Neural crest cell (in vitro differentiated cells): ENCODE measurements at places on chromosomes 4 and X. TPM values are rescaled to one million over a fixed set of nuclear protein-coding genes. Genes with fewer than 3 reads are reported as not detected.

DNA sequence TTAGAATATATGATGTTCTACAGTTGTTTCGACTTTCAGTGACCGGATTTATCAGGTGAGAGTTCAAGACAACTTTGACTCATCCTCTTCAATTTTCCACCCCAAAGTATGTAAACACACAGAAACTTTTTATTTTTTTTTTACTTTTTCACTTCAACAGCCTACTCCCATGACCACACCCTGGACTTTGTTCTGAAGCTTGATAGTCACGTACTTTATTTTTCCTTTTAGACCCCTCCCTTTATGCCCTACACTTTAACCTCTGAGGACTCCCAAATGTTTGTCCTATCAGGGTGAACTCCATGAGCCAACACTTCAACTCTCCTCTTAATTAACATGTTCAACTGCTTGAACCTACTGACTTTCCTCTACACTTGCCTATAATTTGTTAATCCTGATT is 2.5 kb upstream of the DDX60 start:
- DNase-seq, result no peak

- DNase-seq, result no peak
Measured at GRCh38 chr4:103008875-103009729, 10.4 kb downstream of the SLC9B1 start.

GRCh38 chrX:9745417-9746115 is 20.1 kb downstream of the GPR143 start:
- no peak for DNase-seq

- no peak for DNase-seq
Measured at GRCh38 chrX:66110112-66110511, 53.9 kb upstream of the HEPH start.

- no peak for DNase-seq
Measured at GRCh38 chr4:10694828-10695209, 10.3 kb upstream of the CLNK start.

DNA sequence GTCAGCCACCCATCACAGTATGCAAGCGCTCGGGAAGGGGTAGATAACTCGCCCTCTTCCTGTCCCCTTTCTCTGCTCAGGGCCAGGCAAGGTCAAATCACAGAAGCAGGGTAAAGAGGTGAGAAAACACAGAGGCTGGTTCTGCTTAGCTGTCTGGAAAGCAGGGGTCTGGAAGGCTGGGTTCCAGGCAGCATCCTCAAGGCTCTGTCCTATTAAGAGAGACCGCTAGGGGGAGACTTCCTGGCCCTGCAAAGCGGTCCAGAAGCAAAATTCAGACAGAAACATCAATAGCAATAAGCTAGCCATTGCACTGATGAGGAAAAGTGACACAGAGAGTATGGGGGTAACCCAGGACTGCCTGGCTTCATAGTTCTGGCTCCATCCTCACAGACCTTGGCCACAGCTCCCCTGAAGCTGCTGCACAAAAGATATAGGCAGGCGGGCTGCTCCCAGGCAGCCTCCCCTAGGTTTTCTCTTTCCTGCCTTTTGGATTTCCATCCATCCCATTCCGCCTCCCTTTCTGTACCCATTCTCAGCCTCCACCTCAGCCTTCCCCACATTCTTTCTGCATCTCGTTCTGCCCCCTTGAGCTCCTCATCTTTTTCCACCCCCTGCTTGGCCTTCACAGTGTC is 308.5 kb downstream of the EVC2 start:
- DNase-seq, result peak; percentile 41

- no peak for DNase-seq
Measured at GRCh38 chr4:26789208-26789607, 71.4 kb upstream of the STIM2 start.

DNA sequence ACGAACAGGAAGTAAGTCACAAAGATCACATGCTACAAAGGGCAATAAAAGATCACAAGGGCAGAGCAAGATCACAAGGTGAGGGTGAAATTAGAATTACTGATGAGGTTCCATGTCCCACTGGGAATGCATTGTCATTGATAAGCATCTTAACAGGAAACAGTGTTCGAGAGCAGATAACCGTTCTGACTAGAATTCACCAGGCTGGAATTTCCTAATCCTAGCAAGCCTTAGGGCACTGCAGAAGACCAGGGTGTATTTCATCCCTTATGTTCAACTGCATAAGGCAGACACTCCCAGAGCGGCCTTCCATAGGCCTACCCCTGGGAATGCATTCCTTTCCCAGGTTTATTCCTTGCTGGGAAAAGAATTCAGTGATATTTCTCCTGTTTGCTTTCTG is 980.6 kb upstream of the LCORL start:
- DNase-seq, result no peak

DNA sequence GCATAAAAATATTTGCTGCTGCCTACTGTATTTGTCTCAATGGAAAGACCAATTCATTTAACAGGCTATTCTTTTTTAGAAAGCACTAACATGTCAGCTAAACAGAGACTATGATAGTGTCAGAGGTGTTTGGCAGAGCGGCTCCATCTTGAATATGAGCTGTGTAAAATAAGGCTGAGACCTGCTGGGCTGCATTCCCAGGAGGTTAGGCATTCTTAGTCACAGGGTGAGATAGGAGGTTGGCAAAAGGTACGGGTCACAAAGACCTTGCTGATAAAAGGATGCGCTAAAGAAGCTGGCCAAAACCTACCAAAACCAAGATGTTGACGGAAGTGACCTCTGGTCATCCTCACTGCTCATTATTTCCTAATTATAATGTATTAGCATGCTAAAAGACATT is 41.8 kb downstream of the NPY5R start:
- no peak for DNase-seq

DNA sequence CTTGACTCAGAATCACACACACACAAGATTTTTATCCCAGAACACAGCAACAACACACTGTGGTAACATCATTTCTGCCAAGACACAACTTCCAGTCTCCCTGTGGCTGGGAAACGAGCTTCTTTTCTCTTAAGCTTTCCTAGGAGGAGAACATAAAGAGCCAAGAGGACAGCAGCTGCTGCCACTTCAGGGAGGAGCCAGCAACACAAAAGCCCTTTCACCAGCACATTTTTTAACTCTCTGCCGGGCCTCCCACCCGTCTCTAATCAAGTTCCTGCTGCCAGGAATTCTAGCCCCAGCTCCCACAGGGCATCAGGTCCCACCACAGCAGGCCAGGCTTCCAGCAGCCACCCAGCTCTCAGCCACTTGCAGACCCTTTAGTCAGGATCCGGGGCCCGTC is 22.4 kb downstream of the FAT1 start:
- DNase-seq, result peak; percentile 41

GRCh38 chrX:65536291-65536690 is 1.7 kb upstream of the LAS1L start:
- DNase-seq, result no peak

DNA sequence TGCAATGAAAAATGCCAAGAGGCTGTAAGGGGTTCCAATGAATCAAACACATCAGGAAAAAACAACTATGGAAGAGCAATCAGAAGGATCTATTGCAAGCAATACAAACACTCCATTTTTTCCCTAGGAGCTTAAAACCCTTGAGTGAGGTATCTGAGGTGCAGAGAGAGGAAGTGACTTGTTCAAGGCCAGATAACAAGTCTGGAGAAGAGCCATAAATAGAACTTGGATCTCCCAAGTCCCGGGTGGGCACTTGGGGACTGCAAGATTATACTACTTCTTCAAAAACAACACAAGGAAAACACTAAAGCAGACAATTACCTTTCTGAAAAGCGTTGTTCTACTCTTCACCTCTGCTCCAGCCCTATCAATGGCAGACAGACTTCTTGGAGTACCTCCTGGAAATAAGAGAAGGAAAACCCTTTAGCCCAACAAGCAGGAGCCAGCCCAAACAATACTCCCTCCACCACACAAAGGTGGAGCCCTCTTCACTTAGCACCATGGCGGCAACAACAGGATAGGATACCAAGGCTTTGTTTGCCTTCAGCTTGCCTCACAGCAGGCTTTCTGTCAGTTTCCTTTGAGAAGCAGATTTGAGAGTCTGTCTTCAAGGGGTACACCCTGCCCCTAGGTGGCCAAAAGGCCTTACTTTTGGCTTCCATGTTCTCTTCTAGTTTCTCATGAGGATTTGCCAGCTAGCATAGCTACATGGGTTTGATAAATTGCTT is 26.0 kb downstream of the AIFM1 start:
- DNase-seq, result no peak

DNA sequence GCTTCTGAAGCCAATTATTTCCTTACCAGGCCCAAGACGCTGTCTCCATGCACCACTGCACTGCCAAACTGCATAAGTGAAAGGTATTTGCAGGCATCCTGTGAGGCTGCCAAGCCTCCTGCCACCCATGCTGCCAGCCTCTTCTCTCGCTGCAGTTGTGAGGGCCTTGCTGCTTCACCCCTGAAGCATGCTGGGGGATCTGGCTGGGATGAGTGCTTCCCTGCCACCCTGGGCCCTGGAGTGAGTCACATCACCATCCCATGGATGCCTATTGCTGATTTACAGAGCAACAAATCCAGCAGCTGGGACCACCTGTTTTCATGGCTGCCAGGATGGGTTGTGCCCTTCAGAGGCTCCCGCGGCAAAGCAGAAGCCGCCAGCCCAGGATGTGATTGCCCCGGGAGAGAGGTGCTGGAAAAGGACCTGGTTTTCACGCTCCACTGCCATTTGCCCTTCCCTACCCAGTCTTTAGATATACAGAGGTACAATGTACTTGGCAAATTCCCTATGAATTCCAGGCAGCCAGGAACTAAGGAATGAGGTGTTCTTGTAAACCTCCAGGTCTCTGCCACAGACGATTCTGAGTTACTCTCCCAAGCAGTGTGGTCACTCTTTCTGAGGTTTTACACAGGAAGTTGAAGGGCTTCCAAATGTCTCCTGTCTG is 41.5 kb upstream of the PTCHD1 start:
- no peak for DNase-seq

DNA sequence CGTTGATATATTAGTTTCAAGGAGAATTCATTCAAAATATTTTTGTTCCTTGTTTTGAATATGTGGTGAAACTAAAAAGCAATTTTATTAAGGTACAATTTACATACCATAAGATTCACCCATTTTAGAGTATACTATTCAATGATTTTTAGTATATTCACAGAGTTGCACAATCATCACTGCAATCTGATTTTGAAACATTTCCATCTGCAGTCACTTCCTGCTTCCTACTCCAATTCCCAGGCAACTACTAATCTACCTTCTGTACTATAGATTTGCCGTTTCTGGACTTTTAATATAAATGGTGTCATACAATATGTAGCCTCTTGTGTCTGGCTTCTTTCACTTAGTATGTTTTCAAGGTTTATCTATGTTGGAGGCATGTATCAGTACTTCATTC is 71.3 kb downstream of the SLC9A7 start:
- DNase-seq, result no peak

DNA sequence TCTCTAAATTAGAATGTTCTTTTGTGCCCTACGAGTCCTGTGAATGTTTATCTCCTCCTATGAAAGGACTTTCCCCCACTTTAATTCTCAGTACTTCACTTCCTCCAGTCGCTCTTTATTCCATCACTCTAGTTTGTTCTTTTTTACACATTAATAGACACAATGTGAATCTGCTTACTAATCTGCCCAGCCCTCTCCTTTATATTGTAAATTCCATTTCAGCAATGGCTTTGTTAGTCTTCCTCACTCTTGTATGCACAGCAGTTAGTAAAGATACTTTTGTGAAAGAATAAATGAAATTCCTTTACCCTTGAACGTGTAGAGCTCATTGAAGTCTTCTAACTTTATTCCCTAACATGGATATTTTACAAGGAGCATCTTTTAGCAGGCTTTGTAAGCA is 255.3 kb downstream of the GALNTL6 start:
- no peak for DNase-seq

- DNase-seq, result no peak
Measured at GRCh38 chr4:142373610-142374009, 472.5 kb downstream of the INPP4B start.

- no peak for DNase-seq
Measured at GRCh38 chr4:155079871-155080270, 128.6 kb upstream of the NPY2R start.

DNA sequence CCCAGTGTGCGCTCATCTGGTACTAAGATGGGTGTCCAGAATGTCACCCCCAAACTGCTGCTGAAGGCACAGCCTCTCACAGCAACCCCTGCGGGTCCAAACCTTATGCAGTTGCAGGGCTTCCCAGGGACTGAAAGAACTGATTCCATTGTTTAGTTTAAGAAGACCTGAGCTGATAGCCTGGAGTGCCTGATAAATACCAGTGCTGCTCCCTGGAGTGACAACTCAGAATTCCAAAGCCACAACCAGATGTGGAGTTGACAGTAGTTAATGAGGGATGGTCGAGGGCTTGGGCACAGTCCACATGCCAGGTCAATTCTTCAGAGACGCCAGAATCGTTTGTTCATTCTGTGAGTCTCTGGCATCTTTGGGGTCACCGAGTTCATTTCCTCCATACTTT is 71.2 kb downstream of the LNX1 start:
- DNase-seq, result no peak

DNA sequence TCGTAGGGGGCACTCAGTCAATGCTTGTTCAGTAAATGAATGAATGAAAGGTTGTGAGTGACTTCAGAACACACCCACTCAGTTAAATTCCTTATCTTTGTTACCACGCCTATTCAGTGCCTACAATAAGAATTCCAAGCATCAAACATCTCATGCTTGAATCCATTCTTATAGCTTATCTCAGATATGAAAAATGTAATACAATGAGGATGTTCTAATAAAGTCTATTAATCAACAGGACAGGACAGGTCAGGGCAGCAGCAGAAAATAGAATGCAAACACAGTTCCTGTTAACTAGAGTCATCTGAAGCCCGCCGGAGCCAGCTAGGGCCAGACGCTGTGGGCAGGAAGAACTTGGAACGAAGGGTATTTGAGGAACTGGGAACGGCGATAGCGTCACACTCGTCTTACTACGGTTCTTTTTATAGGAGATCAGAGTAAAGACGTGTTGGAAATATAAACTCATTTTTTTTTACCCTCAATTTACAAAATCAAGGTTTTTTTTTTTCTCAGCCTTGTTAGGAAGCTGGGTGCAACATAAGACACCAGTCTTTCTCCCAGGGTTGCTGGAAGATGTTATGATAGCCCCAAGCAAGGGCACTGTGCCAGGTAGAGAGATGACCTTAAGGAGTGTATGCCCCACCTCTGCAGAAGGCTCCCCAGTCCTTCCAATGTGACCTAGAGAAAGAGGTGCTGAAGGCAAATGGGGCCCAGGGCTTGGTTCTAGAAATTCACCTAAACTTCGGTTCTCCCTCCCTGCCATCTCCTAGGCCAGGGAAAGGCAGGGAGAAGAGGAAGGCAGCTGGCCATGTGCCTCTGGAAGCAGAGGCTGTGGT is 48.3 kb downstream of the SEL1L3 start:
- no peak for DNase-seq

- DNase-seq, result no peak
Measured at GRCh38 chrX:47091149-47091775, 13.0 kb downstream of the RGN start.

Gene FAM156B
- total RNA-seq, result 13.7 and 16.2 TPM in 2 replicates

Gene NHSL2
- 9.9 and 10.8 TPM in 2 replicates for total RNA-seq

Gene GDI1
- total RNA-seq, result 206 and 210 TPM in 2 replicates

Gene SUPT20HL2
- not detected in 2 replicates for total RNA-seq

Gene CD99L2
- total RNA-seq, result 38.2 and 40.1 TPM in 2 replicates

Gene SGMS2
- total RNA-seq, result 1.4 and 1.6 TPM in 2 replicates

Gene IL13RA1
- total RNA-seq, result 9.9 and 10.2 TPM in 2 replicates

Gene FHIP1A
- total RNA-seq, result 0.23 TPM in 1 of 2 replicates, not detected in the other

Gene DCX
- 80.8 and 86.4 TPM in 2 replicates for total RNA-seq

Gene ABLIM2
- total RNA-seq, result 3.8 and 6.8 TPM in 2 replicates

Gene PAGE2
- not detected in 2 replicates for total RNA-seq

Gene GRPEL1
- total RNA-seq, result 26.6 and 28.2 TPM in 2 replicates
